ENCODE measurements at places on chromosomes 12 and 14.

DNA sequence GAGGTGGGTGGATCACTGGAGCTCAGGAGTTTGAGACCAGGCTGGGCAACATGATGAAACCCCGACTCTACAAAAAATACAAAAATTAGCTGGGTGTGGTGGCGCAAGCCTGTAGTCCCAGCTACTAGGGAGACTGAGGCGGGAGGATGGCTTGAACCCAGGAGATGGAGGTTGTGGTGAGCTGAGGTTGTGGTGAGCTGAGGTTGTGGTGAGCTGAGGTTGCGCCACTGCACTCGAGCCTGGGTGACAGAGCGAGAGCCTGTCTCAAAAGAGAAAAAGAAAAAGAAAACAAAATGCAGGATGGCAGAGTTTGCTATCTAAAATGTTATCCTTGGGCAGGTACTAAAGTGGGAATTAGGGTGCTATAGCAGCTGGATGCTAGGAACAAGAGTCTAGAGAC, 10.8 kb upstream of the GPRC5A start:
- DNase-seq = no peak

- DNase-seq = peak; percentile 70
Measured at GRCh38 chr12:19129122-19129485, 429 bp upstream of the PLEKHA5 start.

- DNase-seq = no peak
Measured at GRCh38 chr14:66939409-66939808, 249.8 kb upstream of the GARIN2 start.

GRCh38 chr12:130571734-130572133, 144.4 kb downstream of the RIMBP2 start:
- DNase-seq = no peak

DNA sequence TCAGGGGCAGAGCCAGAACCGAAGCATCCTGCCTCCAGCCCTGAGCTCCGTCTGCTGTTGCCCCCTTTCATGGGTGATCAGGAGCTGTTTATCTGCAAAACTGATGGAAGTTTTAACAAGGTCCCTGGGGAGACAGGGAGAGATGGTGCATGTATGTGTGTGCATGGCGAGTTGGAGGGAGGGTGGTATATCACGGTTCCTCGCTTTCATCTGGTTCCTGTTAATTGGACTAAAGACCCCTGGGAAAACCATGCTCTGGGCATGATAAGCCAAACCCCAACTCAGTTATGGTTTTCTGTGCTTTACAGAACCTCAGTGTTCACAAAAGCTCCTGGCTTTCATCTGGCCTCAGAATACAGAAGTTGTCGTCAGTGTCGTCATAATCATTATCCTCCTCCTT, 133.6 kb downstream of the KSR2 start:
- DNase-seq = no peak

DNA sequence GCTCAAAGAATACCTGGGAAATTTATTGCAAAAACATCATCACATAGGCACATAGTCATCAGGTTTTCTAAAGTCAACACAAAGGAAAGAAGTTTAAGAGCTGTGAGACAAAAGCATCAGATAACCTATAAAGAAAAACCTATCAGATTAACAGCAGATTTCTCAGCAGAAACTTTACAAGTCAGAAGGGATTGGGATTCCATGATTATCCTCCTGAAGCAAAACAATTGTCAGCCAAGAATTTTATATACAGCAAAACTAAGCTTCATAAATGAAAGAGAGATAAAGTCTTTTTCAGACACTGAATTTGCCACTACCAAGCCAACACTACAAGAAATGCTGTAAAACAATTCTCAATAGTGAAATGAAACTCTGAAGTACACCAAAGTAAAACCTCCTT, 28.8 kb upstream of the LGR5 start:
- DNase-seq = no peak

DNA sequence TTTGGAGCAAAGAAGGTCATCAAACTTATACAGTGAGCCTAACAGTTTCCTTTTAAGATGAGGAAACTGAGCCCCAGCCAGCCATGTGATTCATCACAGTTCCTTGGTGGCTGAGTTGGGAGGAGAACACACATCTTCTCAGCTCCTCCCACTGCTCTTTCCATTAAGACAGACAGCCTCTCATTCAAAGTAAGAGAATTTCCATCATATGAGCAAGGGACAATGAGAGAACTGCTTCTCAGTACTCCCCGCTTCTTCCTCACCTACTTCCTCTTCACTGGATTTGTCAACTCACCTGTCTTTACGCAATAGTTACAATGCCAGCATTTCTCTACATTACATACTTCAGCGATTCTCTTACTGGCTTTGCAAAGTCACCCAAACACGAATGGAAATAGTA, 2.2 kb downstream of the IFNG start:
- no peak for DNase-seq

- no peak for DNase-seq
Measured at GRCh38 chr14:101197595-101198397, 294.3 kb upstream of the RTL1 start.

DNA sequence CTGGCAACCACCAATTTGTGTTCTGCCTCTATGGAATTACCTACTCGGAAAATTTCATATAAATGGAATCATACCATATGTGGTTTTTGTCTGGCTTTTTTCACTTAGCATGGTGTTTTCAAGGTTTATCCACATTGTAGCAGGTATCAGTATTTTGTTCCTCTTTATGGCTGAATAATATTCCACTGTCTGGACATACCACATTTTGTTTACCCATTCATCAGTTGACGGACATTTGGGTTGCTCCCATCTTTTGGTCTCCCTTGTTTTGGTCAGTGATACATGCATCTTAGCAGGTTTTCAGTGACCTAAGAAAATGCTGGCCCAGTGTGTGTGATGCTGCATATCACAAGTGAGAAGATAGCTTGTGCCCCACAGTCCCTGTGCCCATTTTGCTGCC, 21.2 kb downstream of the CALM1 start:
- DNase-seq = no peak

DNA sequence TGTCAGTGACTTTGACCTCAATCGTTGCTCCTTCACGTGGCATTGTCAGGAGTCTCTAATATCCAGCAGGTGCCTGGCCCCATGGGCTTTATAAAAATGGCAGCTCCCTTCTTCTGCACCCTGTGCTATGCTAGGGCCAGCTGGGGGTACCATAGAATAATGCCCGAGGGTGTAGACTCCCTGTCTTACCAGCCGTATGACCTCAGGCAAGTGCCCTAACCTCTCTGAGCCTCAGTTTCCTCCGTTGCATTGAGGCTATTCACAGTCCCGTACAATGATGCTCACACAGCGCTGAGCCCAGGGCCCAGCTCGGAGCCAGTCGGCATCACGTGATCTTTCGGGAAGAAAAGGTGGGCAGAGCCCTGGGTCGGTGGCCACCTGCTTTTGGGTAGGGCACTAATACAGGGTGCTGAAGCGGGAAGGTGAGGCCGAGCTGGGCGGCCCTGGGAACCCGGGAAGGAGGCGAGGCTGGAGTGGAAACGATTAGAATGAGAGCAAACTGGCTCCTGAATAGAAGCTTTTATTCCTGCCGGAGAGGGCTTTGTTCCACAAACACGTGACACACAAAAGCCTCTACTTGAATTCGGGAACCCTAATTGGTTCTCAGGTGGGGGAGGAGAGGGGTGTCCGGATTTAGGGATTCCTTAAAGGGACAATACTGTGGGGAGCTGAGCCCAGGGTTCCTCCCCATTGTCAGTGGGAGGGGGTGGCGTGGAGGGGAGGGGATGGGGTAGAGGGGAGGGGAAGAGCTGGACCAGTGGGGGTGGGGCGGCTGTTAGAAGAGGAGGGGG, 19.9 kb upstream of the MSI1 start:
- no peak for DNase-seq

- DNase-seq = no peak
Measured at GRCh38 chr12:46945591-46945990, 119.8 kb upstream of the SLC38A4 start.

DNA sequence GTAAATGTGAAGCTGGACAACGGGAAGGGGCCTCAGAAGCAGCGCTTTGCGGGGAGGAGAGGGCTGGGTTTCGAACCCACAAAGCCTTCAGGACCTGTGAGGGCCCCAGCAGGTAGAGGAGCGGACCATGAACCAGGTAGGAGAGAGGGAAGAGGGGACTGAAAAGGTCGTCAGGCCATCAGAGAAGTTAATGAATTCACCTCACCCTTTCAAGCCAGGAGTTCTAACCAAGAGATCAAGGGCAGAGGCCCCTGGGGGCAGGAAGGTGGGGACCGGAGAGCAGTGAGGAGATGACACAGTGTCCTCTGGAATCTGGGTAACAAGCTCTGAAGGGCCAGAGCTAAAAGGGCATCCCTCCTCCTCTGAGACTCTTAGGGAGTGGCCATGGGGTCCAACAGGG, 19.4 kb downstream of the SERPINA1 start:
- no peak for DNase-seq

GRCh38 chr12:22634883-22635282, 9.9 kb downstream of the ETNK1 start:
- DNase-seq = no peak

GRCh38 chr12:911191-911826, 38.2 kb downstream of the RAD52 start:
- no peak for DNase-seq

DNA sequence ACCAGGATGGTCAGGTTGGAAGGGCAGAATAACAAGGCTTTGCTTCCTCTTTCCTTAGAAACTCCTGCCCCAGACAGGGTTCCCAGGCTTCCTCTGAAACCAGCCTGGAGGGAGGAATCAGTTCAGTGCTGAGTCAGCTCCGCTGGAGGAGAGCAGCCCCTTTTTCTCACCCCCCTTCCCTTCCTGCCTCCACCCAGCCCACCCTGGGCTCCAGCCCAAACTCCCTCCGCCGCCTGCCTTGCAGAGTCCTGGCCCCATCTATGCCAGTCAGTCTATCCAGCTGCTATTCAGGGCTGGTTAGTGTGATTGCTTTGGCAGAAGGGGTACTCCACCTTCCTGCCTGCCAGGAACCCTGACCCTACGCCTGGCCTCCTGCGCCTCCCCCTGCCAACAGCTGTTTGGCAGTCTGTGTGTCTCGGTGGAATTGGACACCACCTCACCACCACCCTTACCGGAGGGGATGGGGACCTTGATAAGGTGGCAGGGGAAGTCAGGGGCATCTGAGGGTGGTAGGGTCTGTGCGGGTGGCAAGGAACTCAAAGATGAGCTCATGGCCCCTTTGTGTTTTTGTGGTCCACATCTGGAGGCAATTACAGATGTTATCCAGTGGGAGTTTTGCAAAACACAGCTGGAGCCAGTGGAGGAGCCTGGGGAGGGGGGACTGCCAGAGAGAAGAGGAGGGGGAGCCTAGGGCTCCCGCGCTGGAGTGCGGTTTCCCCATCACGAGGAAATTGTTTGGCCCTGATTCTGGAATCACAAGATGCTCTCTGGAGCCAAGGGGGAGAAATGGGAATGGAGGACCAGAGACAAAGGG, 12.2 kb downstream of the MMP14 start:
- DNase-seq = no peak

DNA sequence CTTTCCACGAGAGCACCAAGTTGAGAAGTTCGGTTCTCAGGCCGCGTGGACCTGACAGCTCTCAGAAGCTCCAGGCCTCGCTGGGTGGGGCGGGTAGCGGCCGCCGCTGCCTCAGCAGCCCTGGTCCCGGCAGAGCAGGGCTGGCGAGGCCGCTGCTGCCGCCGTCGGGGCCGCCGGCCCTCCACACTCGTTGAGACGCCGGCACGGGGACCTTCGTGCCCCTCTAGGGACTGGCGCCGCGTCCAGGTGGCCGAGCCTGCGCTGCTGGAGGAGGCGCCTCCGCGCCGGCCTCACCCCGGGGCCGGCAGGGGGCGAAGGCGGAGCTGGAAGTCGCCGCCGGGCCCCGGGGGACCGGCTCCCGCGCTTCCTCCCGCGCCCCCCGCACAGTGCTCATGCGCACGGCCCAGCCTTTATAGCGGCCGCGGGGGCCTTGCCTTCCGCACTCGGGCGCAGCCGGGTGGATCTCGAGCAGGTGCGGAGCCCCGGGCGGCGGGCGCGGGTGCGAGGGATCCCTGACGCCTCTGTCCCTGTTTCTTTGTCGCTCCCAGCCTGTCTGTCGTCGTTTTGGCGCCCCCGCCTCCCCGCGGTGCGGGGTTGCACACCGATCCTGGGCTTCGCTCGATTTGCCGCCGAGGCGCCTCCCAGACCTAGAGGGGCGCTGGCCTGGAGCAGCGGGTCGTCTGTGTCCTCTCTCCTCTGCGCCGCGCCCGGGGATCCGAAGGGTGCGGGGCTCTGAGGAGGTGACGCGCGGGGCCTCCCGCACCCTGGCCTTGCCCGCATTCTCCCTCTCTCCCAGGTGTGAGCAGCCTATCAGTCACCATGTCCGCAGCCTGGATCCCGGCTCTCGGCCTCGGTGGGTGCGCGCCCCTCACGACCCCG, at the start of gene COCH:
Gene COCH (plus strand): TSS at position 440 of the 879 bp plus-strand sequence. CDS start 380 bp downstream, at position 820.
- no peak for DNase-seq

All from SW 1271 (cell line).